Mesenteric fat pad (tissue), 1 donor: ENCODE measurements at places on chromosomes 1 and 21.

DNA sequence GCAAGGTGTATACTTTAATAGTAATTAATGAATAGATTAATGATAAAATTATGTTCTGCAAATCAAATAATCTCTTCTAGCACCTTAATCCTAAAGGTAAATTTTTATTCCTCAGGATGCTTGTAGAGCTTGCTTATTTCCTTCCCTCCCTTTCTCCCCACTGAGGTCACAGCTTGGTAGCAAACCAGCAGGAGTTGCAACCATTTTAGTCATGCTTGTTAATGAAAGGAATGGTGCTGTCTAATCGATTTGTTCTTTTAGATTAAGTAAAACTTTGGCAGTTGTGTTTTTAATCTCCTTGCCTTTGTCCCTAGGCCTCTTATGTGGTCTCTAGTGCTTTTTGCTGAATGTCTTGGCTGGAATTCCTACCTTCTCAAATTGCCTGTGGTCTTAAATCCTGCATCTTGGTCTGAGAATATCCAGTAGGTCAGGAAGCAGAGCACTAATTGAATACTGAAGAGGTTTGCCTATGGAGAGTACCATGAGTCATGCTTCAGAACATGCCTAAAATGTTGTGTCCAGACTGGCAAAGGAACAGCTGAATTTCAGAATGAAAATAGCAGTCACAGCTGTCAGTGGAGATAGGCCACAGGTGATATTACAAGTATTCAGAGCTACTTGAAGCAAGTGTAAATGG is 36.3 kb upstream of the RWDD3 start:
- no peak for DNase-seq

GRCh38 chr1:41152622-41153044 is 89.5 kb downstream of the SCMH1 start:
- DNase-seq, result no peak

- no peak for DNase-seq
These were observed 177.6 kb upstream of the HMCN1 start for GRCh38 chr1:185556561-185556960.

- DNase-seq, result no peak
These were observed 36.0 kb upstream of the ATP2B4 start for GRCh38 chr1:203590603-203591002.

- no peak for DNase-seq
These were observed 86.5 kb upstream of the IPO9 start for GRCh38 chr1:201742476-201742875.

DNA sequence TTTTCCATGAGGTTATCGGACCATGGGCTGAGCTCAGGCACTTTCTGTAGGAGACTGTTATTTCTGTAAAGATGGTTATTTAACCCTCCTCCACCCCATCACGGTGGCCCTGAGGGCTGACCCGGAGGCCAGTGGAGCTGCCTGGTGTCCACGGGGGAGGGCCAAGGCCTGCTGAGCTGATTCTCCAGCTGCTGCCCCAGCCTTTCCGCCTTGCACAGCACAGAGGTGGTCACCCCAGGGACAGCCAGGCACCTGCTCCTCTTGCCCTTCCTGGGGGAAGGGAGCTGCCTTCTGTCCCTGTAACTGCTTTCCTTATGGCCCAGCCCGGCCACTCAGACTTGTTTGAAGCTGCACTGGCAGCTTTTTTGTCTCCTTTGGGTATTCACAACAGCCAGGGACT is 2.6 kb upstream of the CCDC28B start:
- no peak for DNase-seq

DNA sequence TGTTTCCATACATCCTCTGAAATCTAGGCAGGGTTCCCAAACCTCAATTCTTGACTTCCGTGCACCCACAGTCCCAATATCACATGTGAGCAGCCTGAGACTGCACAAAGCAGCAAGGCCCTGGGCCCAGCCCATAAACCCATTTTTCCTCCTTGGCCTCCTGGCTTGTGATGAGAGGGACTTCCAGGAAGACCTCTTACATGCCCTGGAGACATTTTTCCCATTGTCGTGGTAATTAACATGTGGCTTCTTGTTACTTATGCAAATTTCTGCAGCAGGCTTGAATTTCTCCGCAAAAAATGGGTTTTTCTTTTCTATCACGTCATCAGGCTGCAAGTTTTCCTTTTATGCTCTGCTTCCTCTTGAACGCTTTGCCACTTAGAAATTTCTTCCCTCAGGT is 3.3 kb upstream of the PIGK start:
- DNase-seq, result no peak

- no peak for DNase-seq
These were observed 7.0 kb downstream of the KRTAP15-1 start for GRCh38 chr21:30447056-30447455.

DNA sequence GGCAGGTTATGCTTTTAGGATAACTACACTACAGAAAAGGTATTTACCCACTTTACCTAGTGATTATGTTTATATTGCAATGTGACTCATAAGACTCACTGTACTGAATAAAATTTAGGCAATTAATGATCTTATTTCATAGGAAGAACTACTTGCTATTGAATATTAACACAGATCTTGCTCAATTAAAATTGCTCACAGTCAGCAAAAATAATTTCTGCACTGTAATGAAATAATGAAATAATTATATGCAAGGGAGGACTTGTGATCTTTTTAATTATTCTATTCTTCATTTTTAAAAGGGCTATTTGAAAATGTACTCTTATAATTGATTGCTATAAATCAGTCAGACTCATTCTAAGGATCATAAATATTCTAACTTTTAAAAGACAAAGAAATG is 48.0 kb upstream of the FOXD3 start:
- DNase-seq, result no peak

GRCh38 chr1:232046451-232047306 is 420.1 kb downstream of the DISC1 start:
- no peak for DNase-seq

DNA sequence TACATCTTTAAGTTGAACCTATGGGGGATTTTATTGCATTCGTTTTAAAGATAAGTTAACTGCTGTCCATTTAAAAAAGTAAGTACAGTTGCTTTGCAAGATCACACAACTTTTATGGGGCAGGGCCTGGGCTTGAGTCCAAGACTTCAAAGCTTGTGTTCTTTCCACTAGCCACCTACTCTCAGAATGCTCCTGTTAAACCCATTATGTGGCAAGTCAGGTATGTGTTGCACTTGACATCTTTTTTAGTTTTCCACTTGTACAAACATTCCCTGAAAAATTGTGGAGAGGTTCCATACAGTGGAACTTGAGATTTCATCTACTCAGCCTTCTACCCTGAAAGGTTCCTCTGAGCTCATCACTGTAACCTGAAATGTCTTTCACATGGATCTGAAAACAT is 235.5 kb upstream of the SGIP1 start:
- DNase-seq, result no peak

- DNase-seq, result no peak
These were observed 8.4 kb downstream of the IFNAR2 start for GRCh38 chr21:33238146-33238545.

DNA sequence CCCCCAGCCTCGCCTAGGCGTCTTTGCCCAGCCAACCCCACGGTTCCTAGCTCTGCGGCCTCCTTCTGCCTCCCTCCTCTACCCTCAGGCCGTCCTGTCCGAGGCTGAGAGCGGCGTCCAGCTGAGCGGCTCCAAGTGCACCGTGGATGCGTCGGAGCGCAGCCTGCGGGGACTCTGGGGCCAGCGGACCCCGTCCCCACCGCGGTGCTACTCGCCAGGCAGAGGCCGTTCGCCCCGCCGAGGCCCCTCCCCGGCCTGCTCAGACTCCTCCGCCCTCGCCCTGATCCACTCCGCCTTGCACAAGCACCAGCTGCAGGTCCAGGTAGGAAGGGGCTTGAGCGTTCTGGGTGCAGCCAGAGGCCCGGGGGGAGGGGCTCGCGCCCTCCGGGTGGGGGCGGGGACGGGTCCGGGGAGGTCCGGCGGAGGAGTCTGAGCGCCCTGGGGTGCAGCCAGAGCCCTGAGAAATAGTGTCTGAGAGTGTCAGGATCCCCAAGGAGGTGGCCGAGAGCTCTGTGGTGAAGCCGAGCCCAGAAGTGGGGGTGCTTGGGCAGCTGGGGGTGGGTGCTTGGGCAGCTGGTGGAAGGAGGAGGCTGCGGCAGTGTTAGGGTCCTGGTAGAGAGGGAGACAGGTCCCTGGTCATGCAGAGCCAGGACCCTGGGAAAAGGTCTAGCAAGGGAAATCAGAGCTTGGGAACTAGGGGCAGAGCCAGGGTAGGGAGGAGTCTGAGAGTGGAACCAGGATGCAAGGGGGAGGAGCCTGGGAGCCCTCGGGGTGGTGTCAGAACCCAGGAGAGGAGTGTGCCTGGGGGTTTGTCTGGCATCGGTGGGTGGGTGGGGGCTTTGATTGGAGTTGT is 3.2 kb upstream of the NBPF3 start:
- DNase-seq, result peak; percentile 87

- no peak for DNase-seq
These were observed 5.9 kb upstream of the MARCKSL1 start for GRCh38 chr1:32341971-32342370.

GRCh38 chr1:17696417-17697301 is 58.5 kb upstream of the ACTL8 start:
- DNase-seq, result no peak

DNA sequence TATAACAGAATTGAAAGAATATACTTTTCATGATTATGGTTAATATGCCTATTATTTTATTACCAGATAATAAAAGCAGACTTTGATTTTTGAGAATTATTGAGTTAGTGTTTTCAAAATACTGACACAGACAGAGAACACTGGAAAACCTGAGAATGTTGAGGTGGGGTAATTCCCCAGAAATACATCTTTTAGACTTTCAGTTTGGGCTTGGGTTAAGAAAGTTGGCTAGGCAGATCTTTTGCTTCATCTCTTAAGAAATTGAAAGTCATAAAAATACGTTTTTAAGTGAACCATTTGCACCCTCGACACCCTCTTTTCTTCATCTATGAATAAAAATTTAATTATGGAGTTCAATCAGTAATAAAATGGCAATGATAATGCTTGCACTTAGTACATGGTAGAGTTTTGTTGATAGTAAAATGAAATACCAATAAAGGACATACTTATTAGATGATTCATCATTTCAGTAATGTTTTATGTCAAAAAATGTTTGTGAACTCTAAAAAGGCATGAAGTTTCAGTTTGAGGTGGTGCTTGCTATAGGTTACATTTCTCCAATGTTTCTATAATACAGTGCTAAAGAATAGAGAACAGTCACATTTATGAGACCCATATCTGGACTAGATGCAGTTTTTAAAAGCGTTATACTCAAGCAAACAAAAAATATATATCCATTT is 1.9 kb upstream of the SAMSN1 start:
- DNase-seq, result no peak

DNA sequence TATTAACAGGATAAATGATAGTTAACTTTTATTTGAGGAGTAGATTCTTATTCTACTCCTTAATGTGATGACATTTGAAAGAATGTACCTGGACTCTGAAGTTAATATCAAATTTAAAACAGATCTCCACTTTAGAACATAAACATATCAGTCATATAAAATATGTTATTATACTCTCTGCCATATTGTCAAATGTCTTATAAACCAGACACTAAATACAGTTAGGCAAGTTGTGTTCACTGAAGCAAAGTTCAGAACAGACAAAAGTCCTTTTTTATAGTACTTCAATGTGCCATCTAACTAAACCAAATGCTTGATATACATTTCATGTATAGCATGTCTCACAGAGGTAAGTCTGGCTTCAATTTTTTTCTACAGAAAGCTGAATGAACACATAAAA is 285.2 kb downstream of the AKT3 start:
- DNase-seq, result no peak

DNA sequence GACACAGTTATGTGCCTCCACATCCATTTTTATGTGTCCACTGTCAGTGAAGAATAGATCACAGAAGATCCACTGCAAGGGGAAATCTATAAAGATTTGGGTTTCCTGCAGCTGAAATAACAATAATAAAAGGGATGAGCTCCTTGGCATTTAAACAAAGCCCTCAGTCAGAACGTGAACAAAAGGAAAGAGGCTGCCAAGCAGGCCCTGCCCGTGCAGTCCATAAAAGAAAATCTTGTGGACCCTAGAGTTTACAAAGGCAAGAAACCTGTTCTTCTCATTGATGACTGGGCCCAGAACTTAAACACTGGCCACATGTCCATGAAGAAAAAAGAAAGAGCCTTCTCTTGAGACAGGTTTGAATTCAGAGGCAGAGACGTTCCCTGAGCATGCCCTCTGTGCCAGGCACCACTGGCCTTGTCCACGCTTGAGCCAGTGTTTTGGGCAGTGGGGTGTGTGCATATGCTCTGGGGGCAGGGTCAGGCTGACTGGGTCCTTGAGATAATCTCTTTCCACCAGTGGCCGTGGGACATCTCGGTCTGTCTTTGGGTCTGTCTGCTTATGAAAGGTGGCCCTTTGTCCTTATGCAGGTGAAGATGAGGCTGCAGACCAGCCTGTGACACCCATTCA is 142.7 kb downstream of the HIVEP3 start:
- no peak for DNase-seq

DNA sequence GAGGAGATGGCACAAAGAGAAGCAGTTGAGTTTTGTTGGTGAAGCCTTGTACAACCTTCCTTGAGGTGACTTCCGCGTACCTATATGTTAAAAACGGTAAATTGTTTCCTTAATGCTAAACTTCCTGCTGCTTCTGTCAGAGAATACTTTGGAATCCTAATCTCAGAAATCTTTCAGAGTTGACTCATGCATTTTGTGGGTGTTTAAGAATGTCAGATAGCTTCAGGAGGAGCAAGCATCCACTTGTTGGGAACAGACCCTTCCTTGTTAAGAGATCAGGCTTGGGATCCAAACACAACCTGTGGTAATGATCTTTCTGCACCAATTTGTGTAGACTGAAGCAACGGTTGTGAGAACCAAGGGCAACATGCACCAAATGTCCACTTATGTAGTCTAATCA is 29.5 kb downstream of the AK4 start:
- no peak for DNase-seq

- DNase-seq, result no peak
These were observed 289.2 kb upstream of the USP24 start for GRCh38 chr1:55504306-55504731.

DNA sequence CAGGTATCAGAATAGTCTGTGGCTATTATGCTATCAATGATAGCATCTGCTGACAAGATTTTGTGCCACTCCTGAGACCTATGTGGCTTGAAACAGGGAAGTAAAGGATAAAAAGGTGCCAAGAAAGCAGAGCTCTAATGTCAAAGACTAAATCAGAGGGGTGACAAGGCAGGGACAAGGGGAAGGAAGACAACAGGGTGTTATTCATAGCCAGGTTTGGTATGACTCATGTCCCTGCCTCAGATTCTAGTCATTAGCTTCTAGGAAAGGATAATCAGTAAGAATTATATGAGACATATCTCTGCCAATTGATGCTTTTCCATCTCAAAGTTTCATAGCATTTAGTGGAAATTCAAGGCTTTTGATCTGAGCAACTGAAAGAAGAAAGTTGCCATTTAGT is 31.8 kb upstream of the PLD5 start:
- no peak for DNase-seq

- DNase-seq, result no peak
These were observed 1.4 kb downstream of the TMEM54 start for GRCh38 chr1:32899586-32900296.
